CD4-positive, alpha-beta T cell treated with Interleukin-21 for 1 hour (primary cell): ENCODE measurements at places on chromosomes 3 and 15.

GRCh38 chr15:34889476-34889875, 80.1 kb downstream of the AQR start:
- DNase-seq: no peak

DNA sequence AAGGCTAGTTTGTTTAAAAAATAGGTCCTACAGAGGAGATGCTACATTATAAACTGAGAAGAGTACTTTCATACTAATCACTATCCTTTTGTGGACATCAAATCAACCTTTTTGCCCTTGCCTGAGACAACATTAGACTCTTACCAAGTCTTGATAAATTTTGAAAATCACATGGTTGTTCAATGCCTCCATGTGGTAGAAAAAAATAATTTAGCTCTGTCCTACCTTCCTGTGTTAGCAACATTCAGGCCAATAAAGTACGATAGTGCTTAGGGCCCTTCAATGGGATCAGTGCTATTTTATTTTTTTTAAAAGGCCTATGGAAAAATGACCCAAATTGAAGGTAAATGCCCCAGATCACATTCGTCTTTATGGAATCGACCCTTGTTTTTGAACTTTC, 5.0 kb upstream of the UBE2E1 start:
- no peak for DNase-seq

GRCh38 chr3:116247605-116248004, 197.7 kb downstream of the LSAMP start:
- DNase-seq: no peak

DNA sequence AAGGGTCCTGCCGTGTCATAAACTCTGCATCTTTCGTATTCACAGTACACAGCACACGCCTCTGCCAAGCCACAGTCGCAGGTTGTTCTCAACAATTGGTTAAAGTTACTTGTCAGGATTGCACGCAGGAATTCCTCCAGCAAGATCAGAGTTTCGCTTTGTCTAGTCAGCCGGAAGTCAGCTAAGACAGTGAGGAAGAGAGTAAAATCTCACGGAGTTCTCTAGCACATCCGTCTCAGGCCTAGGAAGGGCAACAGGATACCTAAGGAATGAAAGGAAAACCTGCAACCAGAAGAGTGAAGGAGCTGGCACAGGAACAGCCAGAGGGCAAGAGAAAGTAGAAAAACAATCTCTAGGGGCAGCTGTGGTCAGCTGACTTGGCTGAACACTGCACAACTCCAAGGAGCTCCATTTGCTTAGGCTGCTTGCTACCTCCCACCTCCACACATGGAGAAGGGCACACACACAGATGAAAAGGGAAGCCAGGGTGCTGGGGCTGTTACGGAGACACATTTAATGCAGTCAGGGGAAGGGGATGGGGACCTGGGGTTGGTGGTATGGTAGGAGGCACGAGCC, 23.7 kb downstream of the RORA start:
- no peak for DNase-seq

GRCh38 chr15:99141943-99142342, 37.1 kb downstream of the SYNM start:
- no peak for DNase-seq

DNA sequence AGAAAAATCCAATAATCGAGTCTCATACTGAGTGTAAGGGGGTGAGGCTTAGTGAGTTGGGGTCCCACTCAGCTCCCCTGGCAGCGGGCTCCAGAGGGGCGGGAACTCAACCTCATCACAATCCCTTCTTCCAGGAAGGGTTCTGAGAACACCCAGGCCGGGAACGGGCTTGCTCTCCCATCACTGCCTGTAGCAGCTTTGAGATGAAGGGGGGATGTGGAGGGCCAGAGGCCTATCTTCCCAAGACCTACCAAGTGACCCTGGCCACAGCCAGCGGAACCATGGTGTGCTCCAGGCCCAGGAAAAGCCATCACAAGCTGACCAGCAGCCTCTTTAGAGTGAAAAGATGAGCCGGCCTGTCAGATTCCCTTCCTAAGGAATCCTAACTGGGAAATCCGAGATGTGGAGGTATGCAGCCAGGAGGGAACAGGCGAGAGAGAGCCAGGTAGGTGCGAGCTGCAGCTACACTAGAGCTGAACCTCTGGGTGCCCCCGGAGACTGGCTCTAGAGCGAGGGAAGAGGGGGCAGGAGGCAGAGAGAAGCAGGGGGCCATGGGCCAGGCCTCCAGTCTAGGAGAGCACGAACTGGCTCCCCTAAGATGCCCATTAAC, 18.5 kb downstream of the GRAMD2A start:
- no peak for DNase-seq

DNA sequence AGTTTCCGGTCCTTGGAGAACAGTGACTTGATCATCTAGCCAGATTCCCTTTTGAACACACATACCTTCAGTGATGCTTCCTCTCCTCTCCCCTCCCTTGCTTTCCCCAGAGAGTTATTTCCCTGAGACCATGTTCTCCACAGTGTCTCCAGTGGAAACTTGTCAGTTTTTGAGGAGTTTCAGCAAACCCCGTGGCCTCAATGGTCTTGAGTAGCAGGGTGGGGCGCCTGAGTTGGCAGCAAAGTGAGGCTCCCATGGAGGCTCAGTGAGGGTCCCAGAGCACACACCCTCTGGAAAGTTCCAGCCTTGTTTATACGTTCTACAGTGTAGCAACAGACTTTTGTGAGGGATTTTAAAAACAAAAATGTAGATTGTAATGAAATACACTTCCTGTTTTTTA, 135.1 kb downstream of the LRRC28 start:
- no peak for DNase-seq

GRCh38 chr3:53123510-53123909, 6.7 kb downstream of the RFT1 start:
- DNase-seq: no peak

GRCh38 chr3:132669256-132669777, 9.2 kb downstream of the UBA5 start:
- DNase-seq: no peak

GRCh38 chr15:89136818-89137772, 48.8 kb downstream of the ABHD2 start:
- peak; percentile 17 for DNase-seq

DNA sequence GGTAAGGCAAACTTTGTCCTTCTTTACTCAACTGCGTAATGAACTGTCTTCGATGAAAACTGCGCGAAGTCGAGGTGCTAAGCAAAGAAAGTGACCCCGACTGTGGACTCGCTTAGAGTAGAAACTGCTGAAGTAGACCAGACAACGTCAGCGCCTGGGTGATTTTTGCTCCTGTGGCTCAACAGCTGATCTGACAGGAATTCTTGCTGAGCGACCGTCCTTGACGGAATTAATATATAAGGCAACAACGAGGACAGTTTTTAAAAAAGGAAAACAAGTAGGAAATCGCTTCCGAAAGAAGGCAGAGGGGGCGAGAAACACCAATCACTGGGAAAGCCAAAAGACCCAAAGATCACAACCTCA, 541 bp downstream of the RPS27L start:
- peak; percentile 17 for DNase-seq

DNA sequence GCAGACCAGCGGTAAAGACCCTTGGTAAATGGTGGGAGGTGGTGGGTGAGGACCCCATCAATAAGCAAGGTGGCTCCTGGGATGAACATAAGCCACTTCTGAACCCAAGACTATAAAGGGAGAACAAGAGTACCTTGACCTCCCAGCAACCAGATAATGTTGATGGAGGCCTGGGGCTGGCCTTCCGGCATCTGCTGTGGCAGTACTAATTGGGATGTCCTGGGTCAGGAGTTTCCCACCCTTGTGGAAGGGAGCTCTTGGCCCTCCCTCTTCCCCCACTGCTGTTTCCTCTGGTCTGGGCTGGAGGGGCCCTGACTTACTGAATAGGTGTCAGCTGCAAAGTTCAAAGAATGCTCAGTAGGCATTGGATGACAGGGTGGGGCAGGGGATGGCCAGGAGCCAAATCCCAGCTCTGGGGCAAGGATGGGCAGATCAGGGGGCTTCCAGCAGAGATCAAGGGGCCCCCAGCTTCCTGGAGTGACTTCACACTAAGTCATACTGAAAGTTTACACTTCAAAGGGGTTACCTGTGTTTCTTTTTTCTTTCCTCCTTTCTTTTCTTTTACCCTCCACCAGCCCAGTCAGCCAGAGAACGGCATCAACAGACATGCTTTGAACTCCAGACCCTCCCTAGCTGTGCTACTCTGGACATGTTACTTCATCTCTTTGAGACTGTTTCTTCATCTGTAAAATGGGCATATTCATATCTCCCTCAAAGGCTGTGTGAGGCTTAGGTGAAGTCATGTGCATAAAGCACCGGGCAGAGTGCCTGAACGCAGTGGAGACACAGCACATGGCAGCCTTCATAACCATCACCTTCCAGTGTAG, 1.5 kb downstream of the RBP1 start:
- DNase-seq: no peak

- no peak for DNase-seq
These were observed 55.9 kb upstream of the PHLDB2 start for GRCh38 chr3:111803123-111803593.

DNA sequence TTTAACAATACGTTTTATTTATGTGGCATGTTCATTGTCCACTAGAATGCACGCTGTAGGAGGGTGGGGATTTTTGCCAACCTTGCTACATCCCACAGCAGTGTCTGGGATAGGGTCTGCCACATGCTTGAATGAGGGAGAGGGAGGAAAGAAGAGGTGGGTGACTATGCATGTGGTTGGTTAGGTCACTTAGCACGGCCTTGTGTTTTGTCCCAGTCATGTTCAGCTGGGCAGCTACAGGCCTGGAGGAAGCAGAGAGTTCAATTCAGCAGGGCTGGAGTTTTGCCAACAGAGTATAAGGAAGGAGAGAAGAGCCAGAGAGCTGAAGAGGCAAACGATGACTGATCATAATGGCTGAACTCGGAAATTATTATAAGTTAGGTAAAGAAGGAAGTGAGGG, 268.4 kb upstream of the NSMCE3 start:
- DNase-seq: no peak

- no peak for DNase-seq
These were observed 68.5 kb upstream of the GBE1 start for GRCh38 chr3:81829937-81830336.

- no peak for DNase-seq
These were observed 21.3 kb upstream of the CACNA2D2 start for GRCh38 chr3:50524746-50525145.

DNA sequence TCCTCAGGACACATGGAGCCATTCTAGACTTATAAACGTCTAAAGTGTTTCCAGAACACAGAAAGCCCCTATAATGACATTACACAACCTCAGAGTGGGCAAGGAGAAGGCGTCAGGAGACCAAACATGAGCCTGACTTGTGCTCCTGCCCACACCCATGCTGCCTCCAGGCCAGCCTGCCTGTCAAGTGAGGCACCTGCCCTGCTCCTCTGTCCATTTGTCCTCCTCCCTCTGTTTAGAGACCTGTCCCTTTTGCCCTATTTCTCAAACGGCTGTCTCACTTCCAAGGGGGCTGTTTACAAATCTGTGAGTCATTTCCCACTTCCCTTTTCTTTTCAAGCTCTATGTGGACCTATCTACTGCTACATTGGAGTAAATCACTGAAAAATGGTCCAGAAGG, 21.0 kb downstream of the ZDHHC3 start:
- DNase-seq: no peak

- DNase-seq: peak; percentile 63
These were observed 19.9 kb downstream of the SPICE1 start for GRCh38 chr3:113495035-113495434.

DNA sequence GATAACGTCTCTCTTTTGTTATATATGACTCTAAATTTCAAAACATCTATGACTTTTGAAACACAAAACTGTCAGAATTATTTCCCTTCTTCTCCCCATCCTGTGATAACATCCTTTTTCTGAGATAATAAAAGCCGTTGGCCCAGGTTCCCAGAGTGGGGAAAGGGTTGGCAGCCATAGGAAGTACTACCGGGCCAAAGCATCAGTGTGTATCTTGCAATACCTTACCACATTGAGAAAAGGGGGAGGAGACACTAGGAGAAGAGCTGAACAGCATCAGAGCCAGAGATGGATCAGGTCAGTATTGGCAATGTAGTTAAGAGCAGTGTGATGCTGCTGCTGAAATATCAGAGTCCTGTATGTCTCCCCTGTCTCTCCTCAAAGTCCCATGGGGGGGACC, 210.0 kb upstream of the PROK2 start:
- DNase-seq: no peak

DNA sequence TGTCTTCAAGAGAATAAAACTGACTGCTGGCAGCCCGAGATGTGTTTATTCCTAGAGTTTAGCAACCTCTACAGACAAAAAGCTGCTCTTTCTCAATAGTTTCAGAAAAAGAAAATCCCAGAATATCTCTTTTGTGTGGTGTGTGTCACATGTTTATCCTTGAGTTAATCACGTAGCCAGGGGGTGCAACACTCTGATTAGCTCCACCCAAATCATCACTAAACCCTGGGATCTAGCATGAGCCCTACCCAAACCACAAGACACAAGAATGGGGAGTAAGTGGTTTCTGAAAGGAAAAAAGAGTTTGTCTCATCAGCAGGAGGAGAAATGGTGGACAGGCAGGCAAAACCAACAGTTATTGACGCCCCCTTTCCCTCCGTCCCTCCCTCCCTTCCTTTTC, 78.5 kb upstream of the AGBL1 start:
- DNase-seq: no peak

DNA sequence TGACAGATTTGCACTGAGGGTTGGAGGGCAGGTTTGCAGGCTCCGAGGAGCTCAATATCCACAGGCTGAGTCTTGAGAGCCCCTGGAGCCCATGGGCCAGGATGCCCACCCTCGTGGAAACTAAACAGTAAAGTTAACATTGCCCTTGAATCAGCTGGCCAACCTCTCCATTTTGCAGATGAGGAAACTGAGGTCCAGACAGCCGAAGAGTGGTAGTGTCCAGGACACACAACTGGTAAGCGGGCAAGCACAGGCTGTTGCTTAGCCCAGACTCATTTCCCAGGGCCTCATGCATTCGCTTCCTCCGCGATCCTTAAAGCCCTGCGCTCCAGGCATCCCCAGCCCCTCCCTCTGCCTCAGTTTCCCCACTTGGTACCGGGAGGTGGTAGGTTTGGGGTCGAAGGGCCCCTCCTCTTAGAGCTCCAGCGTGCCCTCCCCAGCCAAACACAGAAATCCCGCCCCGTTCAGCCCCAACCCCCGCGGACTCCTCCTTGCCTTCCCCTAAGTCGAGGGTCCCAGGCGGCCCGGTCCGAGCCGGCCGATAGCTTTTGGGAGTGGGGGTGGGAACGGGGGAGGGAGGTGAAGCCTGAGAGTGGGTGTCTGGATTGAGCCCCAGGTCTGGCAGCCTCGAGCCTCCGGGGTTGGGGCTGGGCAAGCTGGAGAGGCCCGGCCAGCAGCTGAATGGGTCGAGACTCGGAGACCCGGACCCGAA, 3.5 kb downstream of the PTH1R start:
- no peak for DNase-seq
